ENCODE measurements at places on chromosomes 1 and 21. TPM values are rescaled to one million over a fixed set of nuclear protein-coding genes. Genes with fewer than 3 reads are reported as not detected.

- DNase-seq: no peak
Observed at GRCh38 chr1:7350804-7351203, 420.3 kb upstream of the VAMP3 start.

- no peak for DNase-seq
Observed at GRCh38 chr1:7481194-7481593, 289.9 kb upstream of the VAMP3 start.

GRCh38 chr1:89464008-89464407 lies 60.6 kb upstream of the LRRC8B start:
- peak; percentile 28 for DNase-seq

- DNase-seq: peak; percentile 75
Observed at GRCh38 chr21:36929622-36930021, 36.8 kb downstream of the HLCS start.

- DNase-seq: peak; percentile 23
Observed at GRCh38 chr1:2583871-2584351, 2.7 kb upstream of the PRXL2B start.

DNA sequence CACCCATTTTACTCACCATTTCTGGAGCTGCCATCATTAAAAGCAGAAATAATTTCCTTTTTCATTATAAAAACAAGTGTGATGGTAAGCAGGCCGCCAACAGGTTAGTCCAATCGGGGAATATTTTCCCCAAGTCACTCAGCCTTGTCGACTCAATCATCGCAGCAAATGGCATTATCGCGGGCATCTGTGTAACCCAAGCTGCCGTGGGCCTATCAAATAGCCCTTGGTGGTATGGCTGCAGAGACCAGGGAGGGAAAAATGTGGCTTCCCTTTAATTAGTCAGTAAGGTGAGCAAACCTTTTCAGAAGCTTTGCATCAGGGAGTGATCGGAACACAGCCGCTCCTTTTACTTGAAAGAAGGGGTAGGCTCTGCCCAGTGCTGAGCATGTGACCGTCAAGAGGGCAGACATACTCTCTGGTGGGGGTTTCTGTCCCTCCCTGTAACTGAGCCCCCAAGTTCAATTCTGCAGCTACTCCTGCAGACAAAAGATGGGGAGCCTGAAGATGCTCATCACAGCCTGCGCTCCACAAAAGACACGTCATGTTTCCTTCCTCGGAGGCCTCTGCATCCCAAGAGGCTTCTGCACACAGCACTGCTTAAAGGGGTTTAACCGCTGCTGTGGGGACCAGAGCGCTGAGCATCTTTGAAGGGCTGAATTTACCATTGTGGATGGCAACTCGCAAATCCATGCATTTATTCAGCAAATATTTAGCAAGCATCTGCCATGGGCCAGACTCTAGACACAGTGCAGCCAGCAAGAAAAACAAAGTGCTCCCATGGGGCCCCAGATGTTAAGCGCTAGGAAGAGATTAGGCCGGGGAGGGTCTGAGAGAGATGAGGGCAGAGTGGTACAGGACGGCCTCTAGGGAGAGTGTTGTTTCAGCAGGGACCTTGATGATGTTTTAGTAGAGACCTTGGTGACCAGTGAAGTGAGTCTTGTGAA lies 1.2 kb upstream of the TMPRSS3 start:
- no peak for DNase-seq

GRCh38 chr1:3581296-3582036 lies 29.8 kb downstream of the MEGF6 start:
- DNase-seq: no peak

GRCh38 chr1:50023292-50024159 lies at the start of gene AGBL4:
Gene AGBL4, minus strand, starts transcription at chr1:50023954.
- peak; percentile 11 for DNase-seq

- DNase-seq: no peak
Observed at GRCh38 chr1:208598021-208598420, 353.8 kb upstream of the PLXNA2 start.

DNA sequence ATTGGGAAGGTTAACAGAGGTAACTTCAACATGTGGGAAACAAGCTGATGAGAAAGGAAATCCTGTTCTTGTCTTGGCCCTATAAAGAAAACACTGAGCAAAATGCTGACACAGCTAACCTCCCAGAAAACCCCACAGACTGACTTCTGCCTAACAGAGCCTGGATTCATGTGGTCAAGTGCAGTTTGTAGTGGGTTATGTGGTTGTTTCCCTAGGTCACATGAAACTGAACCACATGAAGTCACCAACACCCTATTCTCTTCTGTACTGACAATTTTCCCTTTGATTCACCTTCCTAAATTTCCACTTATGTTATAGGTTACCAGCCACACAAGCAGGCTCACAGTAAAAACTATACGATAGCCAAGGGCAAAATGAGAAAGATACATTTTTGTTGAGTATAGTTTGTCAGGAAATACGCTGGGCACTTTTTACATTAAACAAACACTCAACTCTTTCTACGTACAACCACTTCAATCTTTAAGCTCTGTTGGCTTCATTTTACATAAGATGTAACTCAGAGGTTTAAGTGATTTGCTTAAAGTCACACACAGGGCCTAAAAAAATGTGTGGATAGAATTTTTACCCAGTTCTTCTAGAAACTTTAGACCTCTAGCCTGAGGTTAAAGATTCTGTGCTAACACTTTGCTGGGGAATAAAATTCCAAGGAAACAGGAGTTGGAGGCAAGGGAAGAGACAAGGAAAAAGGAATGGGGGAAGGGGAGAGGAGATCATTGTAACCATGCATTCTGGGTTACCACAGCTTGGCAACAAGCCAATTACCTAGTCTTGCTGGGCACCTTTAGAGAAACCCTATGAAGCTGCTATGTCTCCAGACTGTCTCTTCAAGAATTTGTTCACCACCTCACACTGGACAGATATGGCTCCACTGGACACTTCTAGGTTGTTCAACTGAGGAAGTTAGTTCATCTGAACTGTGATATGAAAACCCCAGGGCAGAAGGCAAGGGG lies 601.6 kb upstream of the USP24 start:
- DNase-seq: no peak

GRCh38 chr1:107019166-107019565 lies 37.3 kb upstream of the PRMT6 start:
- peak; percentile 70 for DNase-seq

DNA sequence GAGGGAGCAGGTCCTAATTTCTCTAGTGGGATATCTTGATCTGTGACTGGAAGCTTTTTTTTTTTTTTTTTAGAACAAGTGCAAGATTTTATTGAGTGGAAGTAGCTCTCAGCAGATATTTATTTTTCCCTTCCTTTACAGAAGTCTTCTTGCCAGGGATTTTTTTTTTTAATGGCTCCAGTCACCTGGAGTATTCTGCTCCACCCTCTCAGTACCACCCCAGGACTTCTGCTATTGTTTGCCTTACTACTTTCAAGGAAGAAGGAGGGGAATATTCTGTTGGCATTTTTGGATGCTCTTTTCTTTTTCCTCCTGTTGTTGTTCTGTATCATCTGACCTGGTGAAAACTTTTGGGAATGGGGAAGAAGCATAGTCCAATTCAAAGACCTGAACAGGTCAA lies 23.1 kb upstream of the CYP2J2 start:
- no peak for DNase-seq

GRCh38 chr21:26877018-26877417 lies 31.8 kb upstream of the ADAMTS1 start:
- DNase-seq: no peak

CFAP57 gene
- total RNA-seq: not detected

PTGFR gene
- total RNA-seq: 0.26 TPM

DNAH14 gene
- total RNA-seq: 11.9 TPM

FMN2 gene
- total RNA-seq: not detected

TCHHL1 gene
- not detected for total RNA-seq

AIM2 gene
- not detected for total RNA-seq
